Islet precursor cell (in vitro differentiated cells): ENCODE measurements at places on chromosomes 4 and X.

DNA sequence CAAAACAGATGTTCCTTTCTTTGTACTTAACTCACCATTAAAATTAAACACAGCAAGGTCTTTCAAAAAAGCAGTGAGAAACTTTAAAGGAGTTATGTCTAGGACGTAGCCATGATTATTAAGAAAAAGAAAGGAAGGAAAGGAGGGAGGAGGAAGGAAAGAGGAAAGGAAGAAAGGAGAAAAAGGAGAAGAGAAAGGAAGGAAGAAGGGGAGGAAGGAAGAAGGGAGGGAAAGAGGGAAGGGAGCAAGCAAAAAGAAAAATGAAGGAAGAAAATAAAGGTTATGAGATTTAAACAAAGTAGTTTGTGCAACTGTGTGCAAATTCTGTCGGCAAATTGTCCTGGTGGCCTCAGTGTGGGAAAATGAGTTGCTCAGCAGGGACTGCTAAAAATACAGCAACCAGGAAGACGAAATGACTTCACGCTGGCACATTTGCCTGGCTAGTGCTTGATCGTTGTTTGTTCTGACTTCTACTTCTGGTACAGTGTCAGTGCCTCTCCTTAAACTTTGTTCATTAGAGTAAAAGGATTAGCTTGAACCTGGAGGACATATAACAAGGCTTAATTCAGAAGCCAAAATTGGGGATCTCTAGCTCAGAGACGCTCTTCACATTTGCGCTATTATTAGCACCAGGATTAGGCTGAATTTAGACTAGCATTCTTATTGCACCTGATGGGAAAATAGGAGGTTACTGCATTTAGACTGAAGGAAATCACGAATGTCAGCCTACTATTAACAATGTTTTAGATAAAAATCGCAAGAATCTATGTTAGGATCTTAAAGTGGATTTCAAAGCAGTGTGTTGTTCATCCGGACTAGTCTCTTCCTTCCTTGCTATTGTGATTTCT lies 81.2 kb downstream of the DCK start:
- DNase-seq: no peak

GRCh38 chr4:22720091-22720490 lies 27.4 kb downstream of the GBA3 start:
- DNase-seq: no peak

- no peak for DNase-seq
Measured at GRCh38 chrX:74321191-74321590, 17.2 kb downstream of the ZCCHC13 start.

GRCh38 chr4:134740290-134740689 lies 538.7 kb upstream of the PABPC4L start:
- DNase-seq: no peak

GRCh38 chr4:123110147-123110546 lies 187.8 kb upstream of the NUDT6 start:
- no peak for DNase-seq

DNA sequence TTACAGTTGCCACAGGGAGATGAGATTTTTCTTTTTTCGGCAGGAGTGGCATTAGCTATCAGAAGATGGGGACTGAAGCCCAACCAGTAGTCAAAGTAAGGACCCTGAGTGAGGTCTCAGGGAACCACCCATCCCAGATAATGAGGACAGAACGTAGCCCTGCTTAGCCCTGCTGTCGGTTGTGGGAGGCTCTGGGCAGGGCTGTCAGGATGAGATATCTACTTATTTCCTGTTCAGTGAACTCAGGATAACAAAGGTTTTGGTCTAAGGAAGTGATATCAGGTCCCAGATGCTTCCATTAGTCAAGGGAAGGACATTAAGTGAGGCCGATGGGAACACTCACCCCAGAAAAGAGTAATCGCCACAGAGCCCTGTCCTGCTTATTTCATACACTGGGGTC lies 2.3 kb downstream of the MAGEB16 start:
- DNase-seq: no peak

DNA sequence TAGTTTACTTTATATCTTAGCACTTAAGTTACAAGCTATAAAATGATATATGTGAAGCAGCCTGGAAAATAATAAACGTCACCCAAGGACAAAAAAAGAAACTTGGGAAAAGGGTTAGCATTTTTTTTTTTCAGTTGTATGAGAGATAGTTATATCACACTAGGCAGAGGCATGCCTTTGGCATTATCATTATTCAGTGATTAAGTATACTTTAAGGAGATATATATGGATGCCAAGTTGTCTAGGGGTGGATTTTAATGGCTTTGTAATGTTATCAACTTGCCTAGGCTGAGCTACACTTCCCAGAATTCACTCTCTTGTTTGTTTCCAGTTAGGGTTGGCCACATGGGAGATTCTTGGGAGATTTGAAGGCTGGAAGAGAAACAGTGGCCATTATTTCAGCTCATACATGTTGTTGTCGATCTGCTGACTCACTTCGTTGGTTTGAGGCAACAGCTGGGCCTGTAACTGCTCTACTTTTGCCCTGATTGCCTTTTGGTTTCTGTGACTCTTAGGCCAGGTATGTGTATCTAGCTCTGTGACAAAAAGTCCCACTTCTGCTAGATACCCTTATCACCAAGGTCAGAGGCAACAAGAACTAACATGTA lies 11.5 kb upstream of the SRPX start:
- DNase-seq: no peak
